ENCODE measurements at places on chromosomes 13 and 19.

DNA sequence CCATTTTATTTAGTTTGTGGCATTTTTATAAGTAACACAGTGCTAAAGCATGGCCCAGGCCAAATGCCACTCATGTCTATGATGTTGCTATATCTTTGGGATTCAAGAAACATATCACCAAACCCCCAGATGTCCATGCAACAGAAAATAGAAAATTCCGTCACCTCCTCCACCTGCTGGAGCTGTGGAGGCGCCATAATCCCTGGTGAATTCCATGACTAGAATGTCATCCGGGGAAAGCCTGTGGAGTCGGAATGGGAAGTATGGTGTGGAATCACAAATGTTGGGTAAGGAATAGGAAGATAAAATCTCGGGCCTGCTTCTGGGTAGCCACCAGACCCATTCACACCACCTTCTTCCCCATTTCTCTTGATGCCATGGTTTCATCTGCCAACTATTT lies 51.7 kb upstream of the RAP2A start:
- DNase-seq = no peak

GRCh38 chr13:49627831-49628652 lies at the start of gene ARL11:
TSS of gene ARL11 (plus strand) at chr13:49628507. CDS start at chr13:49630448, 1,941 bp downstream.
- no peak for DNase-seq

DNA sequence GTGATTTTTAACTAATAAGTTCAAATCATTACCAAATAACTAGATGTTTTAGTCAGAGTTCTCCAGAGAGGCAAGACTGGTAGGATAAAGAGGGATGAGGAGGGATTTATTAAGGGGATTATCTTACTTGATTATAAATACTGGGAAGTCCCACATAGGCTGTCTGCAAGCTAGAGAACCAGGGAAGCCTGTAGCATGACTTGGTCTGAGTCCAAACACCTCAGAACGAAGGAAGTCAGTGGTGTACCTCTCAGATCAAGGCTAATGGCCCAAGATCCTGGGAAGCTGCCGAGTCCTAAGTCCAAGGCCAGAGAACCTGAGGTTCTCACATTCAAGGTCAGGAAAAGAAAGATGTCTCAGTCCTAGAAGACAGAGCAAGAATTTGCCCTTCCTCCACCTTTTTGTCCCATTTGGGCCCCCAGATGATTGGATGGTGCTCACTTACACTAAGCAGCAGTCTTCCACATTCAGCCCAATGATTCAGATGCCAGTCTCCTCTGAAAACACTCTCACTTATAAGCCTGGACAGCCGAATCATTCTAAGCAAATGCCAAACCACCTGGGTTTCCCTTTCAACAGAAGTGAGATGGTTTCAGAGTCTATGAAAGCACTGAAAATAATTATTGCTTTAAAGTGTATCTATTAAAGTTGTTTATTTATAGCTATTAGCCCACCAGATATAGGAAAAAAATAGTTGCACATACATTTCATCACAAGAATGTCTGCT lies 1599.2 kb downstream of the OLFM4 start:
- no peak for DNase-seq

DNA sequence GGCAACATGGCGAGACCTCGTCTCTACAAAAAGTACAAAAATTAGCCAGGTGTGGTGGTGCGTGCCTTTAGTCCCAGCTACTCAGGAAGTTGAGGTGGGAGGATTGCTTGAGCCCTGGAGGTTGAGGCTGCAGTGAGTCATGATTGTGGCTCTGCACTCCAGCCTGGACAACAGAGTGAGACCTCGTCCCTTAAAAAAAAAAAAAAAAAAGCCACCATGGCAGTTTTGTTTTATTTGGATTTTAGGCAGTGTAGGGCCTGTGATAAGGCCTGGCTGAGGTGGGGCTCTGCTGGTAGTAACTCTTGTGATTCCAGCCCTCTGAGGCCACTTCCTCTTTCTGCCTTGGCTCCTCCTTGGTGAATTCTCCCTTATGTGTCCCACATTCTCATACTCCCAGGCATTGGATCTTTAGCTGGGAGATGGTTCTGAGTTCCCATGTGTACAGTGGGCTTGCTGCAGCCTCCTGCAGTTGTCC lies 39.2 kb downstream of the GATAD2A start:
- no peak for DNase-seq

DNA sequence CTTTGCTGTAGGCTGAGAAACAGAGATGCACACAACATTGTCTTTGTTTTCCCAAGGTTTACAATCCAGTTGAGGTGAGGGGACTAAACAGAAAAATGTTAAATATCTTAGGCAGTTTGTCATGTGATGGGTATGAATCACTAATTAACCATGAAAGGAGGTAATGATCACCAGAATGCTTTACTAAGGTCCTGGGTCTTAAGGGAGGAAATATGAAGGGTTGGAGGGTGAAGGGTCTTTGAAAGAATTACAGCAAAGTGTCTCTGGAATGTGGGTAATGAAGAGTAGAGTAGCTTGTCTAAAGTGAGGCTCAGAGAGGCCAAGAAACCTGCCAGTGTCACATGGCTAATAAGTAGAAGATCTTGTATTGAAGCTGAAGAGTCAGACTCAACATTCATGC lies 19.0 kb downstream of the BIVM start:
- DNase-seq = no peak

All from stimulated activated CD8-positive, alpha-beta memory T cell treated with anti-CD3 and anti-CD28 coated beads, Interleukin-7, amount 100 ng/mL, for 1 hour (primary cell).